ENCODE measurements at places on chromosomes 3 and 15.
A peak's percentile ranks its signal among the peaks of the same experiment; 100 is the strongest.

DNA sequence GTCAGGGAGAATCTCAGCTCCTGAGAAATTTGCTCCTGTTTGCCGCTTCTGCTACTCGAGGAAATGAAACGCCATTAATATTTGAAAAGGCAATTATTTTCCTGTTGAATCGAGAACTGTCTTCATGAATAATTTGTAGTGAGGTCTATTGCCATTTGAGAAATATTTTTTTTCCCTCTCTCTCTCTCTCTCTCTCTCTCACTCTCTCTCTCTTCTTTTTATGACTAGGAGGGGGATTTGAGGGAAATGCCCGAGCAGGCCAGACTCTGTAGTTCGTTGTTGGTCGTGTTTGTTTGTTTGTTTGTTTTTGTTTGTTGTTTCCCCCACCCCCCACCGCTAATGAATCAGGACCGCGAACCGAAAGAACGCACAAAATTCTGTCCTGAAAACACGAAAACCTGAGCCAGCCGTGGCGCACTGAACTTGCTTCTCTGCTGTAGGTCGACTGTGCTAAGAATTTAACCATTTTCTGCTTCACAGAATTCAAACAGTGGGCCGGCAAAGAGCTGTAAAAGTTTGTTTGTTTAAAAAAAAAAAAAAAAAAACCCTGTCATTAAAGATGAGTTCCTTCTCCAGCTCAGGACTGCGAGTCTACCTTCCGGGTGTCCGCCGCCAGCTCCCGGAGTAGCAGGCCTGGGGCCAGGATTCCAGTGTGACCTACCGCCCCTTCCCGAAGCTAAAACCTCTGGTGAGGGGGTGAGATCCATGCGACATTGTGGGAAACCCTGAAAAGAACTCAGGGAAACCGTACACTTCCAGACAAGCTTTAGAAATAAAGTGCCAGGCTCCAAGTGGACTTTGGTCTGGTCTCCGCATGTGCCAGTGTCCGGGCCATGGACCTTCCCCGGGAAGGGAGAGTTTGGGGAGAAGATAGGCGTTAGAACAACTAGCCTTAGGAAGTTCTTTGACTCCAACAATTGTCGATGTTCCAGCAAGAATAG, 12.1 kb downstream of the ZIC4 start:
- no peak for DNase-seq

- no peak for DNase-seq
Observed at GRCh38 chr3:37576996-37577395, 284.7 kb upstream of the CTDSPL start.

DNA sequence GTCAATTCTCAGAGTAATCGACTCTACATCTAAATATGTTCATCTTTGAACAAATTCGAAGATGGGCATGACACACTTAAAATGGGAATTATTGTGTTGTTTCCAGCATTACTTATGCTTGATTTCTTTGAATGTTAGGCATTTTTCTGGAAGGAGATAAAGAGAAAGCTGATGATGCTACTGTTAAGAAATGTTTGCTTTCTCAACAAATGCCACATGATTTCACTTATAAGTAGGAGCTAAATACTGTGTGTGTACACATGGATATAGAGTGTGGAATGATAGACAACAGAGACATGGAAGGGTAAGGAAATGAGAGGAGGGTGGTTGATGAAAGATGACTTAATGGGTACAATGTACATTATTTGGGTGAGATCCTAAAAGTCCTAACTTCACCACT, 400.9 kb downstream of the TBL1XR1 start:
- no peak for DNase-seq

GRCh38 chr3:37904601-37905000, 42.9 kb downstream of the CTDSPL start:
- no peak for DNase-seq

- DNase-seq = no peak
Observed at GRCh38 chr3:52006017-52006819, 10.5 kb upstream of the RPL29 start.

DNA sequence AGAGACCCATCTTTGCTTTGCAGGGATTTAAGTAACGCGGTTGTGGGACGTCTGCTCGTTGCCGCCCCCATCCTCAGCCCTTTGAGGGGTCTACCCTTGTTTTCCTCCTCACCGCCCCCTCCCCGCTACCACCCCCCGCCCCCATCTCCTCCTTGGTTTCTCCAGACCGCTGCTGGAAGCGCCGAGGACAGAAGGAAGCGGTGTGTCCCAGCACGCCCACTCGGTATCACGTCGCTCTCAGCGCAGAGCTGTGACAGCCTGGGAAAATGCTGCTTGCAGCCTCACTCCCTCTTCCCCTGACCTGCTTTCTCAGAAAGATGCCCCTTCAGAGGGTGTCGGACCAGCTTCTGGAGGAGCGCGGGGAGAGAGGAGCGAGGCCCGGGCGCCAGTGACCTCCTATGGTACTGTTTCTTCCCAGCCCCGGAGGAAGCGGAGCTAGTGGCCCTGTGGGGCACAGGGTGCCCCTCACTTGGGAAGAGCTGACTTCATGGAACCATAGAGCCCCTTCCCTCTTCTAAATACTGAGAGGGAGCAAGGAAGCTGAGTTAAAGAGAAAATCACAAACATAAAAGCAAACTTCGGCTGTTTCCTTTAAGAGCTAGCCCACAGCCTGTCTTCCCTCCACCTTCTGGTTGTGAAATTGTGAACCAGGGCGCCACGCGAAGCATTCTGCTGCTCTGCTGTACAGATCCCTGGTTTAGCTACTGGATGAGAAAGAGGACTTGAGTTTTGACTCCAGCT, 698 bp downstream of the IL1RAP start:
- DNase-seq = peak; percentile 25

- no peak for DNase-seq
Observed at GRCh38 chr3:55307622-55308021, 179.5 kb downstream of the WNT5A start.

DNA sequence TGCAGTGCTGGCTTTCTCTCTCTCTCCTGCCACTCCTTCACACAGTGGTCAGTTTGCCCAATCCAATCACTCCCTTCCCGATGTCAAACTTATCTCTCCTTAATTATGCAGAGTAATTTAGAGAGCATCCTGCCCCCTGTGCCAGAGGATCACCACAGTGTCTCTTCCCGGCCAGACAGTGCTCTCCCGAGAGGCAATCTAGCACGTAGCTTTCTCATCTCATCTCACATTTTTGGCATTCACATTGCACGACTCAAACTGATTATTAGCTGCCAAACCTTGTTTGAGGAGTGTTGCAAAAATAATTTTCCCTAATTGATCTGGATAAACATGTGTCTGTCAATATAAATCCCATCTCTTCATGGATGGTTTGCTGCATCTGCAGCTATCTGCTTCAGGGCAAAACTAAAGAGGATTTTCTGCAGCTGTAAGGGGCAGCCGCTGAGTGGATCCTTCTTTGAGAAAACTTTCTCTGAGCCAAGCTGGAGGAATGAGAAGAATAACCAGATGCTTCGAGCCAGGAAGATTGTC, 37.8 kb downstream of the SSUH2 start:
- DNase-seq = no peak

GRCh38 chr15:54033356-54033860, 55.2 kb downstream of the UNC13C start:
- DNase-seq = no peak

GRCh38 chr3:114052216-114052615, 4.1 kb downstream of the CCDC191 start:
- no peak for DNase-seq

GRCh38 chr3:141306922-141307321, 61.4 kb upstream of the ZBTB38 start:
- no peak for DNase-seq

GRCh38 chr3:151372063-151372820, 12.3 kb downstream of the P2RY12 start:
- no peak for DNase-seq

DNA sequence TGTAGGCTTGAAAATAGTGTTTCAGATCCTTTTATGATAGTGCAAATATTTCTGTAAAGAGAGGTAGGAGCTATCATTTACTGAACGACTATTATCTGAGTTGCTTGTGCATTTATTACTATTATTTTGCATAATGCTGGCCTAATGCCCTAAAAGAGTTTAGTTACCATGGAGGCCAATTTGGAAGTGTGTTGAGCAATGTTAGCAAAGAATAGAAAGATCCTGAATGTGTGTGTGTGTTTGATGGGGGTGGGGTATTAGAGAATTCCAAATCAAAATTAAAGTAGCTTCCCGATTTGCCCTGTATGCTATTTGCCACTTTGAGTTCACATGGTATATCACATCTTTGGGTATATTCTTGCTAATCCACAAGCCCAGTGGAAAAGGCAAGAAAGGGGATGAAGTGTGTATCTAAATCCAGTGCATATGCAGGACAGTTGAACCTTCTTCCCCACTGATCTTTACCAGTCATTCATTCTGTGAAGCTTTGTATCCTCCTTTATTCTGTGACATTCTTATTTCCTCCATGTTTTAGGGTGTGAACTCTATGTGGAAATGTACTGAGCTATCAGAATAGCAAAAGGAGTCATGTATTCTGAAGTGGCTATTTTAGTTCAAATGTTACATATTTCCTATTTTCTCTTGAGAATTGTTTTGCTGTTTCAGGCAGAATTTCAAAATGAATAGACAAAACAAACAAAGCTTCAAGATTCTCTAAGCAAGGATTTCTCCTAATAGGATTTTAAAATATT, 45.7 kb upstream of the PLSCR5 start:
- DNase-seq = no peak

GRCh38 chr15:101035611-101036010, 116.5 kb downstream of the LRRK1 start:
- no peak for DNase-seq

DNA sequence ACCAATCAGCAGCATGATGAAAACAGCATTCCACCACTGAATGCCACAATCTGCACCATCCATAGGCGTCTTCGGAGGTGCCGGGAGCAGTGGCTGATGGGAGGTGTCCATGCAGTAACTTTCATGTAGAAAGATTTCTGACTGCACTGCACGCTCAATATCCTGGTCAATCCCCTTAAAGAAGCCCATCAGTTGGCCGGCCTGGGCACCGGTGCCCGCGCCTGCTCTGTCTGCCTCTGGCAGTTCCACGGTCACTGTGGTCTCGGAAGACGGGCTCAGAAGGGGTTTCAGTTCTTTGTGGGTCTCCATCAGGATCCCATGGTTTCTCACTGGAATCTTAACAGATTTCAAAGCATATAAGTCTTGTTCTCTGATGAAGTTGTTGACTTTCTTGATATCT, 3.9 kb downstream of the LYSMD4 start:
- DNase-seq = no peak

- no peak for DNase-seq
Observed at GRCh38 chr15:60389261-60390077, 8.3 kb downstream of the ANXA2 start.

DNA sequence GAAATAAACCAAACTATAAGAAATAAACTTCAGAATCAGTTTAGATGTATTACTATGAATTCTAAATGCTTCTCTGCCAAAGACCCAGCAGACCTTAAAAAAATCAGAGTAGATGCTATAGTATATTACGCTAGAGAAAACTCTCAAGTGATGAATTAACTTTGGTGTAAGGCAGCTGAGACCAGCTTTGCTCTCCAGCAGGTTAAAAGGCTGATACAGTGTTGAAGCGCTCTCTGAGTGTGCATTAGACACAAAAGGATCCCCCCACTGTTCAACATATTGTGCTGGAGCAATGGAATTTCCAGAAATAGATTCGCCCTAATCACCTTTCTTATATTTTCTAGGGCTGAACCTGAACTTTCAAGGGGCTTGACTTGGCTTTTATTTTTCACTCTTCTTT, 190.0 kb downstream of the EFHB start:
- no peak for DNase-seq

- DNase-seq = no peak
Observed at GRCh38 chr3:58622436-58622835, 44.1 kb downstream of the FAM3D start.

DNA sequence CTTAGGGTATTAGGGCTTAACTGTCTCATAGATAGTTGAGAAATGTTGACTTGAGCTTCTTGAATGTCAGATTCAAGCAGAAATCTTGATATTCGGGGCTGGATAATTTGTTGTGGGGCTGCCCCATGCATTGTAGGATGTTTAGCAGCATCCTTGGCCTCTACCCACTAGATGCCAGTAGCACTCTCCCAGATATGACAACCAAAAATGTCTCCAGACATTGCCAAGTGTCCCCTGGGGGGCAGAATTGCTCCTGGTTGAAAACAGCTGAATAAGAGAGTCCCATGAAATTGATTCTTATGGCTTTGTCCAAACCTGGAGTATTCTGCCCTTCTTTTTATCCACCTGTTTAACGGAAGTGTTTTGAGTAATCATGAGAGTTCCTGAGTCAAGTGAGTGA, 15.9 kb upstream of the LCMT2 start:
- DNase-seq = no peak

DNA sequence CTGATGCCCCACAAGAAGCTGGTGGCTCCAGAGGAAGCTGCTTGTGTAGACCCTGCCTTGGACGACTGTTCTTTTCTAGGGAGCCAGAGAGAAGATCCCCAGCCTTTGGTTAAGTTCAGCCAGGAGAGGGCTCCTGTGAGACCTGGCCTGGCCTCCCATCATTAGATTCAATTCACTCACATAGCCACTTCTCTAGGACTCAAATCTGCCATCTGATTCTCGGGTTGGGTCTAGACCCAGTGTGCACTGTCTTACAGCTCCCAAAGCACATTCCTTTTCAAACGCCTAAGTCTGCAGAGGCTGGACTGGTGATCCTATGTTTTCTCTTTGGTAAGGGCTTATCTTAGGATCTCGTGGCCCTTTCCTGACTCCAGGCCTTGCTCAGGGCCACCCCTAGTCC, 81.7 kb upstream of the NPHP3 start:
- peak; percentile 18 for DNase-seq

DNA sequence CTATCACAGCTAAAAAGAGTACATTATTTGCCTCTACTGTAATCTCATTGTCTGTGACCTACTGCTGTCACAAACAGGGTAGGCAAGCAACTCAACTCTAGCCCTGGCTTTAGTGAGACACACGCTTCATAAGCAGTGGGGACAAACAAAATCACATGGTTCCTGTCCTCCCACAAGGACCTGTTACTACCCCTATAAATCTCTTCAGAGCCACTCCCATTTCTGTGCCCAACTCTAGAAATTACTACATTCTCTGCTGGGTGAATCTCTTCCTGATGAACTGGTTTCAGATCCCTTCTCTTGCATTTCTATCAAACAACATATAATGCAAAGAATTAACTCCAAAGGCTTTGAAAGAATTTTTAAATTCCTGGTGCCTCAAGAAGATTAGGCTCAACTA, 117.3 kb downstream of the DMXL2 start:
- DNase-seq = no peak

GRCh38 chr3:69313251-69313650, 72.6 kb downstream of the FRMD4B start:
- no peak for DNase-seq

DNA sequence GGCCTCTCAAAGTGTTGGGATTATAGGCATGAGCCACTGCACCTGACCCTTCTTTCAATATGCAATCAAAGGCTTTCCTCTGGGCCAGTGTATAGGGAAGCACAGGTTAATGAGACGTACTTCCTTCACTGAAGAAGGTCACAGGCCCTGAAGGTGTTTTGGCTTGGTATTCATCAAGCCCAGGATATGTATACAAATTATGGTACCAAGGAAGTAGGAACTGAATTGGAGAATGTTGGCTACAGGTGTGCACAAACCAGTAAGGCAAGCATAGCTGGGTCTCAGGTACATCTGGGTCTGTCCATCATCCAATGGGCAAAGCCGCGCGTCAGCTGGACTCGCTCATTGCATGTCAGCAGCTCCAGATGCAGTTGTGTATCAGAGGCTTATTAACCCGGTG, 237.9 kb downstream of the ADAMTS17 start:
- DNase-seq = no peak
